ENCODE measurements at places on chromosomes 7 and 10. TPM values are rescaled to one million over a fixed set of nuclear protein-coding genes. Genes with fewer than 3 reads are reported as not detected.

DNA sequence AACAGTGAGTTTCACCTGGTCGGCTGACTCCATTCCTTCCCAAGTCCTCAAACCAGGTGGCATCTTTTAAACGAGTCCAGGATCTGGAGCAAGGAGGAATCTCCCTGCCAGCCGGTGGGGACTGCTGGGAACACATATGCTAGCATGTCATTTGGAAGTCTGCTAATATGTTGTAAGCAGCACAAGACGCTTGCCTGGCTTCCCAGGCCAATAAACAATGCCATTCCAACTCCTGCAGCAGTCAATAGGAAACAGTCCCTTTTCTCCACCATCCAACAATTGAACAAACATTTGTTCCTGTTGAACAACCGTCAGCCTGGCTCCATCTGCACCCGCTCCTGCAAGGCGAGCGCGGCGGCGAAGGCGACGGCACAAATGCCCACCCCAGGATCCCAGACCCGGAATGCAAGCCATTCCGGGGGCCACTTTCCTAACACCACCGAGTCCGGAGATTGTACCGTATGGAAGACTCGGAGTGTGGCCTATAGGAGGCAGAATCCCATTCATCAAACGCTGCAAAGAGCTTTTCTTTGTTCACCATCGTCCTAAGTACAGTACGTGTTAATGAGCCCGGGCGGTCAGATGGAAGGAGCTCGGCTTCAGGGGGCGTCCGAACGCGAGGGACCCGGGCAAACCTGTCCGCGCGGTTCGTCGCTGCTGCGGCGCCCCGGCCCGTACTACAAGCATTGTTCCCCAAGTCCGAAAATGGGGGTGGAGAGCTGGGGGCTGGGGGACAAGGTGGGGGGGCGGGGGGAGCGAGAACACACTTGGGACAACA, 1.6 kb downstream of the FAM53B start:
- H3K4me1 ChIP-seq = peaks cover 16% of the 10 kb centered on the region
- H3K4me3 ChIP-seq = peak overlapping the region; percentile 95
- H3K36me3 ChIP-seq = no peaks in the 10 kb centered on the region
- H3K27ac ChIP-seq = no peak overlapping the region
- H3K27me3 ChIP-seq = peaks cover 6% of the 10 kb centered on the region

- no peaks in the 10 kb centered on the region for H3K4me1 ChIP-seq
- no peak overlapping the region for H3K4me3 ChIP-seq
- H3K27me3 ChIP-seq = no peaks in the 10 kb centered on the region
- H3K36me3 ChIP-seq = no peaks in the 10 kb centered on the region
- no peak overlapping the region for H3K27ac ChIP-seq
Observed at GRCh38 chr7:140961117-140961516, 36.4 kb upstream of the BRAF start.

- no peak overlapping the region for H3K27ac ChIP-seq
- no peak for DNase-seq
- H3K36me3 ChIP-seq = no peaks in the 10 kb centered on the region
- no peak overlapping the region for H3K4me3 ChIP-seq
- H3K4me1 ChIP-seq = peaks cover 5% of the 10 kb centered on the region
- H3K27me3 ChIP-seq = no peaks in the 10 kb centered on the region
Observed at GRCh38 chr10:92789786-92790185, 58.5 kb upstream of the EXOC6 start.

DNA sequence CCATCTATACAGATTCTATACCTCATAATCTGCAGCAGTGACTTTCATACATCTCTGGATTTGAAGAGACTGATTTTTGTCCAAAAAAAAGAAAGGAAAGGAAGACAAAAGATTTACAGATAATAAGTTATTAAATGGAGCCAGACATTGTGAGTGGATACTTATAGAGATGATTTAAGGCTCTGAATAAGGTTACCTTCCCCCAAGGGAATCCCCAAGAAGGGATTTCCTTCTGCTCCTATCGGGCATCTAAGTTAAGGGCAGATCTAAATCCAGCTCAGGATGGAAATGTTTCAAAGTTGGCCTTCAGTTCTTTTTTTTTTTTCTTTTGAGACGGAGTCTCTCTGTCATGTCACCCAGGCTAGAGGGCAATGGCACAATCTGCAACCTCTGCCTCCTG, 97.6 kb downstream of the ST8SIA6 start:
- no peak overlapping the region for H3K4me3 ChIP-seq
- H3K36me3 ChIP-seq = no peaks in the 10 kb centered on the region
- no peaks in the 10 kb centered on the region for H3K4me1 ChIP-seq

GRCh38 chr10:10854725-10855124, 162.9 kb upstream of the CELF2 start:
- no peak overlapping the region for H3K27ac ChIP-seq
- no peaks in the 10 kb centered on the region for H3K4me1 ChIP-seq
- H3K36me3 ChIP-seq = no peaks in the 10 kb centered on the region
- no peaks in the 10 kb centered on the region for H3K27me3 ChIP-seq

DNA sequence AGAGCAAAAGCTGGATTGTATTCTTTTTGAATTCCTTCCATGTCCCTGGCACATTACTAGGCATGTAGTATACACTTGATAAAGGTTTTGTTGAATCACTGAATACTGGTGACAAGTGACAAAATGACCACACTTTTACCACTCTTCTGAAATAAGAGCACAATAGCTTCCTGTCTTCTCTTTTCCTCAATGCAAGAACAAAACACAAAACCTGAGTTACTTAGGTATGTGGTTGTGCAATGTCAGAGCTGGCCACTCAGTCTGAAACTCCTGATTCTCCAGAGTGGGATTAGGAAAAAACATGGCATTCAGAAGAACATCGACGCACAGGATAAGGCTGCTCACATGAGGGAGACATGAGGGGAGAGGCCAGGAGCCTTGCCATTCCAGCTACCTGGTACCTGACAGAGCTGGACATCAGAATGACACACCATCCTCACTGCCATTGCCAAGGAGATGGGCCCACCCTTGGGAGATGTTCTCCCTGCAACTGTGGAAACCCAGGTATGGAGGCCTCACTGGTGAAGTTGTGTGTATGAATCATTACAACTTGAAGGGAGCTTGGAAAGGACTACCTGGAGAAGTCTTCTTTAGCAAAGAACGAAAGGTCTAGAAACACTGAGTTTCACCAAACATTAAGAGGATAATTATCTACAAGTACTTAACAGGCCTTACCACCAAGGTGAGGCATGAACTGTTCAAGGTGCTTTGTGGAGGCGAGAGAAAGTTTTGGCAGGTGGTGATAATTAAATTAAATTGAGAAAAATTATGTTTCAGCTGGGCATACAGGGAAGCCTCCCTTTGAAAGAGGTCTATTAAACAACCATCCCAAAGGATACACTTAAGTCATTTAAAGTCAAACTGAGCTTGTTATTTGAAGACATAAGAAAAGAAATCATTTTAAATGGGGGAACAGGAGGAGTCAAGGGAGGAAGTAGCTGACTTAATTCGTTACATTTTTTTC, 246.5 kb upstream of the AOAH start:
- no peak overlapping the region for H3K4me3 ChIP-seq
- no peaks in the 10 kb centered on the region for H3K27me3 ChIP-seq

GRCh38 chr10:112533916-112534315, 86.9 kb downstream of the VTI1A start:
- no peak overlapping the region for H3K27ac ChIP-seq
- H3K4me1 ChIP-seq = no peaks in the 10 kb centered on the region
- DNase-seq = no peak
- no peak overlapping the region for H3K4me3 ChIP-seq
- H3K27me3 ChIP-seq = no peaks in the 10 kb centered on the region

GRCh38 chr7:127208351-127208750, 44.4 kb downstream of the GRM8 start:
- no peaks in the 10 kb centered on the region for H3K36me3 ChIP-seq
- no peaks in the 10 kb centered on the region for H3K4me1 ChIP-seq
- H3K27me3 ChIP-seq = no peaks in the 10 kb centered on the region
- H3K4me3 ChIP-seq = no peak overlapping the region
- DNase-seq = no peak

DNA sequence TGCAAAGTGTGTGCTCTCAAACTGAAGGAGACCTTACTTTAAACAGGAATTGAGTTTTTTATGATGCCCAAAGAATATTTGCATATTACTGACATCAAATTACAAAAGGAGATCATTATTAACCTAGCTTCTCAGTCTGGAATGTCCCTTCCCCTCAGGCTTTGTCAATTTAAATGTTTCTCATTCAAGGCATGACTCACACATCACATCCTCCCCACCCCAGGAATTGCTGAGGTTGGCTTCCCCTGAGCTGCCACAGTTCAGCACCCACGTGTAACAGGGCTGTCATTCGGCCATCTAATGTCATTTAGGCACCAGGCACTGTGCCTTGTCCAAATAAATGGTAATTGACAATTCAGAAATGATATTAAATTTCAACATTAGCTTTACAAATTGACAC, 305.9 kb upstream of the MGMT start:
- H3K27ac ChIP-seq = peak overlapping the region; percentile 16
- DNase-seq = peak; percentile 79
- H3K4me1 ChIP-seq = no peaks in the 10 kb centered on the region
- H3K4me3 ChIP-seq = no peak overlapping the region
- H3K36me3 ChIP-seq = peaks cover 2% of the 10 kb centered on the region

- no peaks in the 10 kb centered on the region for H3K4me1 ChIP-seq
- DNase-seq = peak; percentile 94
- H3K27ac ChIP-seq = no peak within 1 kb of the TSS
- peaks cover 15% of the 10 kb centered on the region for H3K27me3 ChIP-seq
- H3K36me3 ChIP-seq = no peaks in the 10 kb centered on the region
Observed at GRCh38 chr10:1737222-1738061, at the start of gene ADARB2. TSS of gene ADARB2 (minus strand) at chr10:1737525.

GRCh38 chr10:118910702-118911101, 118.8 kb upstream of the NANOS1 start:
- no peaks in the 10 kb centered on the region for H3K27me3 ChIP-seq
- no peak overlapping the region for H3K27ac ChIP-seq
- H3K4me3 ChIP-seq = no peak overlapping the region
- H3K4me1 ChIP-seq = no peaks in the 10 kb centered on the region
- DNase-seq = no peak

DNA sequence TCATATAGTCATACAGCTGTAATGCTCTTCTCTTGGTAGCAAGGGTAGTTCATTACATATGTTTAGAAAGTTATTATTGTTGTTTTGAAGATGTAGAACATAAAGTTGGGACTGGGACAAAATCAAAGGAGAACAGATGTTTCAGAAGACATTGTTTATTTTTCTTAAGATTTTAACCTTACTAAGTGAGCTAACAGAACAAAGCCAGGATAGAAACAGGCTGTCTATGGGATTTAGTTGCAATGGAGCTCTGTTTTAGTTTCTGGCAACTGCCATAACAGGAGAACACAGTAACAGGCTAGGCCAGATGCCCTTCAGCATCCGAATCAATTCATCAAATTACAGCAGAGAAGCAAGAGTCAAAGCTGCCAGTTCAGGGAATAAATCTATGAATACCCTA, 382.4 kb downstream of the ARL4A start:
- H3K4me3 ChIP-seq = no peak overlapping the region
- no peak overlapping the region for H3K27ac ChIP-seq
- H3K36me3 ChIP-seq = no peaks in the 10 kb centered on the region
- H3K27me3 ChIP-seq = no peaks in the 10 kb centered on the region
- no peak for DNase-seq
- H3K4me1 ChIP-seq = no peaks in the 10 kb centered on the region

Gene AGAP9
- total RNA-seq = 7.6 TPM

Gene CAV2
- 4.7 TPM for total RNA-seq

Gene PIK3CG
- not detected for total RNA-seq

Gene ARMC3
- total RNA-seq = 0.09 TPM

Gene ASIC3
- total RNA-seq = 1.7 TPM

Gene HOXA5
- total RNA-seq = not detected

Gene SPDYE16
- total RNA-seq = not detected

Gene BCCIP
- 121 TPM for total RNA-seq

Gene CPN1
- total RNA-seq = not detected
